Activated naive CD4-positive, alpha-beta T cell treated with anti-CD3 and anti-CD28 coated beads for 36 hours (primary cell): ENCODE measurements at places on chromosomes 6 and 20. TPM values are rescaled to one million over a fixed set of nuclear protein-coding genes. Genes with fewer than 3 reads are reported as not detected.

EZR gene
- total RNA-seq: 230 TPM

CCM2L gene
- total RNA-seq: not detected

IL17A gene
- total RNA-seq: 0.12 TPM

GPR6 gene
- total RNA-seq: not detected

WFDC10B gene
- not detected for total RNA-seq

PRRC2A gene
- total RNA-seq: 283 TPM

ADTRP gene
- 49.4 TPM for total RNA-seq

CLPSL1 gene
- total RNA-seq: not detected

KIAA1755 gene
- total RNA-seq: not detected

MYLK4 gene
- not detected for total RNA-seq
